ENCODE measurements at places on chromosomes 1 and 21.
A peak's percentile ranks its signal among the peaks of the same experiment; 100 is the strongest.

DNA sequence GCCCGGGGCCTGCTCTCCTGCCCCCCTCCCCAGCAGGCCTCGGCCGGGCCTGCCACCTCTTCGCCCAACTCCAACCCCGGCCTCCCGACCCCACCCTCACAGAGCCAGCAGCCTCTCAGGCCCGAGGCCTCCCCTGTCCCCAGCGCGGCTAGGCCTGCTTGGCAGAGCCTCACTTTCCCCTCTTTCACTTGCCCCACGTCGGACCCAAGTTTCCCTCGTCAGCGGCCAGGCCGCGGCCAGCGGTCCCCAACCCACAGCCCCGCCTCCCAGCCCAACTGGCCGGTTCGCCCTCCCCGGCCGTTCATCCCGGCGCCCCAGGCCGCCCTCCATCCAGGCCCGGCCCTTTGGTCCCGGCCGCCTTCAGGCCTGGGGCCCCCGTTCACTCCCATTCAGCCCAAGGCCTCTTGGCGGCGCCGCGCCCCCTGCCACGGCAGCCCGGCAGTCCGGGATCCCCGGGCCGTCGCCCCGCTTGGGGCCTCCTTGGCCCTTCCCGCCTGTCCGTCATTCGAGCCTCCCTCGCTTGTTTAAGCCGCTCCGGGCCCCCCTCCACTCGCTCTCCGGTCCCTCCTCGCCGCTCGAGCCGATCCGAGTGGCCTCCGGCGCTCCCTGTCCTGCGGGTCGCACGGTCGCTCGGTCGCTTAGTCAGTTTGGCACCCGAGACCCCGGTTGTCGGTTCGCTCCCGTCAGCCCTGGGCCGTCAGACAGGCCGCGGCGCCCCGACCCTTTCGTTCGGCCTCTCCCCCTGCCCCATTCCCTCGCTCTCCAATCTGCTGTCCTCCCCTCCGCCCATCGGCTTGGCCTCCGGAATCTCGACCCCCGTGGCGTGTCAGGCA is 1.4 kb downstream of the LRRC41 start:
- no peak for DNase-seq

DNA sequence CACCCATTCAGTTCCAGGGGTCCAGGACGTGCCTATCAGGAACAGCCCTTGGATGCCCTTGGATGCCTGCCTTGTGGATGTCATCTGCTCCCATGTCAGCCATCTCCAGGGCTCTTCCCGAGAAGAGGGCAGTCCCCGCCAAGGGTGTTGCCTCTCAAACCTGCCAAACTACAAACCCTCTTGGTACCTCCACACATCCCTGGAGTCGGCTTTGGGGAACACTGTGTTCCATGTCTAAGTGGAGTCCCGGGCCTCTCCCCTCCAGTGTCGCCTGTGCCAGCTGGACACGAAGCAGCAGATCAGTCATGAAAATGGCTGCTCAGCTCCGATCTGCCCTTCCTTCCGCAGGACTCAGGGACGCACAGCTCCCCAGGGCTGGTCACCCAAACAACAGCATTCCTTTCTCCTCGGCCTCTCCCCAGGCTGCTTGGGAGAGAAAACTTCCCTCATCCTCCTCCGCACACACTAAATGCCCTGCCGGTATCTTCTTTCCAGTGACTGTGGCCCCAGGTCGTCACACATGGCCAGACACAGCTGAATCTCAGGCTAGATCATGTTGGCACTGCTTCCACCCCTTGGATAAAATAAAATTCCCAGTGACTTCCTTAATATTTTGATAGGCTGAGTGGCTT is 53.4 kb downstream of the GALNT2 start:
- no peak for DNase-seq

- DNase-seq: no peak
Observed at GRCh38 chr1:29243023-29243870, 6.9 kb downstream of the PTPRU start.

DNA sequence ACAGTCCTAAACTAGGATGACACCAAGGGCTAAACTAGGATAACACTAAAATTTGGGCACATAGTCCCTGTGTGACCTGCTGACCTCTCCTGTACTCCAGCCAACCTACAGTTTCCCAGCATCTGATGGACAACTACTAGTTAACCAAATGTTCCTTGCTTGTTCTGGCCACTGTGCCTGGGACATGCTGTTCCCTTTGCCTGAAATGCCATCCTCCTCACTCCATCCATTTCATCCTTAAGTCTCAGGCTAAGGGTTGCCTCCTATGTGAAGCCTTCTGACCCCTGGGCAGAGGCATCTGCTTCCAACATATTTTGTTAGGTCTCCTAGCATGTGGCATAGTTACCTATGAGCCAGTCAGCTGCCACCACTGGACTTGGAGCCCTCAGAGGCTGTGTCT is 204.9 kb upstream of the JUN start:
- DNase-seq: no peak

- peak; percentile 84 for DNase-seq
Observed at GRCh38 chr1:204506969-204507316, 9.3 kb upstream of the MDM4 start.

- no peak for DNase-seq
Observed at GRCh38 chr1:117205368-117205767, 5.4 kb downstream of the VTCN1 start.

DNA sequence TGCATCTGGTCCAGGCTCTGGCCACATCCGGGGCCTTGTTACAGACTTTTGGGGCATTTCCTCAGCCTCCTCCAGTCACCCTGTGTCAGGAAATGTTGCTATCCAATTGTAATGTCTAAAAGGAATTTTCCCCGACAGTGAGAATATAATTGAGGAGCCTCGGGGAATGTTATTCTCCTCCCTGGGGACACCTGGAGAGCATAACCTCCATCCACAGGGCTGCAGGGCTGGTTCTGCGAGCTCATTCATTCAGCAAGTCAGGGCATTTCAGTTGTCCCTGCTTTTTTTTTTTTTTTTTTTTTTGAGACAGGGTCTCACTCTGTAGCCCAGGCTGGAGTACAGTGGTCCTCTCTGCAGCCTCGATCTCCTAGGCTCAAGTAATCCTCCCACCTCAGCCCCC is 72.6 kb downstream of the MDM4 start:
- no peak for DNase-seq

- DNase-seq: no peak
Observed at GRCh38 chr1:112317611-112318062, 78.4 kb upstream of the CTTNBP2NL start.

Data from NCI-H1930 (cell line).